Astrocyte (in vitro differentiated cells and primary cell): ENCODE measurements at places on chromosomes 12 and 14.

DNA sequence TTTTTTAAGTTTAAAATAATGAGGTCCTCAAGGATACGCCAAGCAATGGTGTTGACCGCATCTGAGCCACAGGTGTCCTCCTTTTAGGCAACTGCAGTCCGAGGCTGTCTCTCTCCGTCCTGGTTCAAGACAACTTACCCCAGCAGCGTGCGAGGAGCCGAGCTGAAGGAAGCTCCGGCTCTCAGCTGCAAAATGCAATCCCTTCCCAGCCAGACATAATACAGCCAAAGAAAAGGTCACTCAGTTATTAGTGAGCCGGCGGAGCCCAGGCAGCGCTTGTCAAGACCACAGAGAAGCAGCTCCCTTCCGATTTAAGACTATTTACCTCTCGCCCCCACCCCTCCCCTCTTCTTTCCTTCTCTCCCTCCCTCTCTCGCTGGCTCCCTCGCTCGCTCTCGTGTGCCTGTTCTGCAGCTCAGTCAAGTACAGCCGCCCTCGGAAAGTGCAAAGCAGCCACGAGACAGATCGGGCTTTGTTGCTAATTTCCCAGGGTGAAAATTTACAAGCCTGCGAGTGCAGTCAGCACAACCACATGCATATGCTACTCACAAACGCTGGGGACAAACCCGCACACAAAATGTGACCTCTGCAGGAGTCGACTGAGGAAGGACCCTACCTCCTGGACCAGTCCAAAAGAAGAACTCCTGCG lies 363 bp upstream of the LMO3 start:
- peak; percentile 27 for DNase-seq

GRCh38 chr14:102949062-102949800 lies 26.8 kb downstream of the AMN start:
- peak; percentile 16 for DNase-seq

DNA sequence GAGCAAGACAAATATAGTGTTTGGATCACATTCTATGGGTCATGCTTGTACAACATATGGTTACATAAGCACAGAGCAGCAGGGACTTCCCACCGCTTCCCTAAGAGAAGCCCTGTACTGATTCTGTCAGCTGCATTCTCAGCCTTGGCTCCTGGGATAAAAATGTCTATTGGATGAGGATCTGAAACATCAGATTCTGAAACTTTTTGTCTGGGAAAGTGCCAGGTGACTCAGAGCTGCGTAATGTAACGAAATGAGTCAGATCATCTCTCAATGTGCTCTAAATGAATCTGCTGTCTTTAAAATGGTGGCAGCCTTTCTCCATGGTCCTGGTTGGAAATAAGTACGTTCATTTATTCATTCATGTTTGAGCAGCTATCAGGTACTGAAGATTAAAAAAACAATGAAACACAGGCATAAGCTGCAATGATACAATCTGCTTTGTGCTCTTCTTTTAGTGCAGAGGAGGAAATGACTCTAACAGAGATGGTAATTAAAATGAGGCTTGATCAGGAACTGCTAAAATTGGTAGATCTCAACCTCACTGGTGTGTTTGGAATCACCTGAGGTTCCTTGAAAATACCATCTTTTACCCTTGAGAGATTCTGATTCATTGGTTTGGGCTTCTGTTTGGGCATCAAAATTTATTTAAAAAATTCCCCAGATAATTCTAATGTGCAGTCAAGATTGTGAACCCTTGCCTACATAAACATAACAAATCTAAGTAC lies 99.1 kb upstream of the NAP1L1 start:
- peak; percentile 96 for DNase-seq

GRCh38 chr14:100679707-100680438 lies 46.8 kb upstream of the DLK1 start:
- peak; percentile 86 for DNase-seq

GRCh38 chr12:112870267-112870980 lies 36.3 kb upstream of the OAS1 start:
- no peak for DNase-seq

DNA sequence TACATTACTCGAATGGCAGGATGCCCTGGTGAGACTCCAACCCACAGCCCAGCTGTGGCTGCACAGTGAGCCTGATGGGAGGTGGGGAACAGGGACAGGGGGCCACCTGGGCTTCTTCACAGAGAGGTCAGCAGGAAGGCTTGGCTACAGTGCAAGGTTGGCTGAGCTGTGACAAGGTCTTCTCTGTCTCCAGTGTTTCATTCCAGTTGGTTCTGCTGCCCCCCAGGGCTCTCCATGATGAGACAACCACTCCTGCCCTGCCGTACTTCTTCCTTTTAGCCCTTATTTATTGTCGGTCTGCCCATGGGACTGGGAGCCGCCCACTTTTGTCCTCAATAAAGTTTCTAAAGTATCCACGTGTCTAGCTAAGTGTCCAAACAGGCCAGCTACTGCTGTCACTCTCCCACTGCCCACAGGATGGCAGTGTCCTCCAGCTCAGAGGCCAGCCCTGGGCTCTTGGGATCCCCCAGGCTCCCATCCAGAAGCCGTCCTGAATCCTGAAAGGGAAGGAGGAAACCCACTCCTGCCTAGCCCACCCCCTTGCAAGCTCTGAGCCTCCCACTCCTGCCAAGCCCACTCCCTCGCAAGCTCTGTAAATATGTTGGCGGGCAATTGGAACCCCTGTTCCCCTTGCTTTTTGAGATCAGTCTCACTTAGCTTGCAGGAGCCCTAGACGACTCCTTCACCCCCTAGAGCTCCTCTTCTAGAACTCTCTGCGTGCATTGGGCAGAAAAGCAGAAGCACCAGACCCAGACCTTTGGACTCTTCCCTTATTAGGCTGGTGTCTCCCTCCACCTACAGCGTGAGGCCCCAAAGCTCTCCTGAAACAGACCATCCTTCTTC lies 5.4 kb downstream of the C1QL4 start:
- peak; percentile 44 for DNase-seq

GRCh38 chr12:1382826-1383225 lies 211.6 kb downstream of the FBXL14 start:
- no peak for DNase-seq

DNA sequence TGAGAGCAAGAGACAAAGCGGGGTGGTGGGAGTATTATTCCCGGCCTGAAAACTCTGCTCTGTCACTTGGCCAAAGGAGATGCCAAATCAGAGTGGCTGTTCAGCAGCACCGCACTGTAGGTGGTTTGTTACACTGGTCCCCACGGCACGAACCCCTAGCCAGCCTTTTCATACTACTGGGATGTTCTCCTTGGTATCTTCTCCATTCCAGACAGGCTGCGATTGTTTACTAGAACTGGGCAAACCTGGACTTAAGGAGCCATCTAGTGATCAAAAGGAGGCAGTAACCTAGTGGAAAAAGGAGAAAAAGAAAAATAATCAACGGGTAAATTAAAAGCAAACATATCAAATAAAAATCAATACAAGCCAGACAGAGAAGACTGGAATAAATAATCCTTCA lies 58.9 kb upstream of the TMTC2 start:
- peak; percentile 14 for DNase-seq

GRCh38 chr14:64788706-64789105 lies 84.5 kb downstream of the PLEKHG3 start:
- peak; percentile 97 for DNase-seq

DNA sequence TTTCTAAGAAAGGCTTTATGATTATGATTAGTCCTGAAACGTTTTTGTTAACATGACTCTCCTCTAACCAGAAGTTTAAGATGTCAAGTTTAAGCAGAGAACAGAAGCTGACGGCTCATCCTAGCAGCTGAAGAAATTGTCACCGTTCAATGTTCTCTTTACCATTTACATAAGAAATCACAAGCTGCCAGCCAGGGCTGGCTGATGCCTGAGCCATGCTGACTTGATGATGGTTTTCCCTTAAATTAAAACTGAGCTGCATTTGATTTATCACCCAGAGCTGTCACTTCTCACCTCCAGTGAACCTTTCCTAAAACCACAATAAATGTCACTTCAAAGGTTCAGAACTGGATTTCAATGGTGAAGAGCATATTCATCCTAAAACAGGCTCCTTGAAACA lies 153.6 kb downstream of the KTN1 start:
- no peak for DNase-seq

DNA sequence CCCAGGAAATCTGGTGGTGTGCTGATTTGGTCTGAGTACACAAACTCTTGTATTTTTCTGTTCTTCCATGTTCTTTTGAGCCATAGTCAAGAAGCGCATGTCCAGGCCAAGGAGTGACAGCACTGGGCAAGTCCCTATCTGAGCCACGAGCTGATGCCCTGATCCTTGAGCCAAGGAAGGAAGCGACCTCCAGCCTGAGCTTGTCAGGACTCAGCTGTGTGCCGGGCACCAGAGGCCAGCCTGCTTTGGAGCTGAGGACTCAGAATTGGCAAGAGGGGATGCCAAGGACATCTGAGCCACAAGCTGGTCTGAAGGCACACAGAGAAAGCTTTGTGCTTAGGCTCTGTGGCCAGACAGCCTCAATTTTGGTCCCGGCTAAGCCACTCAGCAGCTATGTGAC lies 52.6 kb downstream of the GALNT16 start:
- no peak for DNase-seq

GRCh38 chr14:70702161-70702560 lies 60.4 kb downstream of the TTC9 start:
- DNase-seq, result no peak

DNA sequence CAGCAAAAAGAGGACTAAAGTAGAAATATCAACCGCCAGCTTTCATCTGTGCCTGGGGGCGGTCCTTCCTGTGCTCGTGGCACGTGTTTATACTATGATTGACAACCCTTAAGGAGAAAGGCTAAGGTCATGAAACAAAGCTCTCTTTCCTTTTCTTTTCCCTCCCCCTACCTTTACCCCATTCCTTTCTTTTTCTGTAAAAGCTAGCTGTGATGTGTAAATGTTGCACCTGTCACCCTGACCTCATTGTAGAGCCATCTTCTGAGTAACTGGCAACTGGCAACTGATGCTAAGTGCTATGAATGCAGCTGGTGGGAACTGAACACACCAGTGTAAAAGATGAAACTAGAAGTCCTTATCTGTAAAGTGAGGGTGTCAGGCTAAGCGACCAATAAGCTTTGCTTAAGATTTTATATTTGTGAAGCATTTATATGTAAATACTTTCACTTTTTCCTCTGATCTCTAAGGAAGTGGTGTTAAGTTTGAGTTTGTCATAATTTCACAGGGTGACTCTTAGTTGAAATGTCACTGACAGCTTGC lies 102.8 kb upstream of the BCAT1 start:
- no peak for DNase-seq

GRCh38 chr12:122867691-122868461 lies 28.0 kb downstream of the VPS37B start:
- no peak for DNase-seq

GRCh38 chr14:88143810-88144209 lies 138.9 kb downstream of the GPR65 start:
- no peak for DNase-seq

GRCh38 chr14:77017666-77018065 lies 10.8 kb downstream of the IRF2BPL start:
- no peak for DNase-seq

- no peak for DNase-seq
Observed at GRCh38 chr12:23057571-23057970, 432.6 kb downstream of the ETNK1 start.

- no peak for DNase-seq
Observed at GRCh38 chr14:38887696-38888095, 215.3 kb downstream of the SEC23A start.
